ENCODE measurements at places on chromosomes 13 and 19.

DNA sequence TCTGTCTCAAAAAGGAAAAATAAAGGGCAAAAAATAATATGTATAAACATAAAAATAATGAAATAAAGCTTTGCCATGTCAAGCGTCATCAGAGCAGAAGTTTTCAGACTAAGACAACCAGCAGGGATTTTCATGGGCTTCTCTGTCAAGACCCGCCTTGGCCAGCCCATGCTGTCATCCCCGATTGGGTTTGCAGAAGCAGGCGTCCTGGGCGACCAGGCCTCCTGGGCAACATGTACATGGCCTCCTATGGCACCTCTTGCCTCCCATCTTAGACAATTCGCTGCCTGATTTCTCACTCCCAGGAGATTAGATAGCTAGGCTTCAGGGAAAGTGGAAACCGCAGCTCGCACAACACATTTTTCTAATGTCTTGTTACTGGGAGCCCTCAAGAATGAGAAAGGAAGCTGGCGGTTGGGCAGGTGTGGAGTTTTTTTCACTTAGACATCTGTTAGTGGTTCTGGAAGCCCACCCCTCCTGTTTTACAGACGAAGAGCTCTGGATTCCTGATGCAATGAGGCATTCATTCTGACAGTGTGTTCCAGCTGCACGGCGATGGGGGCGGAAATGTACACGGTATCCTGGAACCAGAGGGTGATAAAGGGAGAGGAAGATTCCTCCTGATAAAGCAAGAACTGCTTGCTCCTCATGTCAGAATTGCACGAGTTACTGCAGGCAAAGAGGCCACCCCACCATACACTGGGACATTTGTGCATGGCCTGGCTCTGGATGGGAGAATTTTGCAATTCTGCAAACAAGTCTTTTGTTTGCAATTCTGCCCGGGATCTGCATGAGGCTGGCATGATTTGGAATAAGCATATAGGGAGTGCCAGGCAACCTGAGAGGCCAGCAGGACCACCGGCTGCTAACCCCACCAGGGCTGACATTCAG is 47.4 kb upstream of the KATNAL1 start:
- peak; percentile 49 for DNase-seq

DNA sequence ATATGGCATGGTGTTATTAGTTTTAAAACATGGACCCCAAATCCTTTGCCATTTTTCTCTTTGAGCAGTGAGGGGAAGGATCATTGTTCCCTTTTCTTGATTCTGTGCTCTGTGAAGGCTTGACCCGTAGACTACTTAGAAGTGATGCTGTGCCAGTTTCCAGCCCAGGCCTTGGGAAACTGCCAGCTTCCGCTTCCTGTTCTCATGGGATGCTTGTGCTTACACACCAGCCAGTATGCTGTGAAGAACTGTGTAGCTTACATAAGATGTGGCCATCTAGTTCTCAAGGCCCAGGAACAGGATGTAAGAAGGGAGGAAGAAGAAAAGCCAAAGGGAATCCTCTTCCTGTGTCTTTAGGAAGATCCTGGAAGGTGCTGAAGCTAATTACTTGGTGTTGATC is 180.9 kb downstream of the PCCA start:
- DNase-seq: no peak

GRCh38 chr19:48283908-48284307 is 14.0 kb downstream of the ZNF114 start:
- DNase-seq: no peak

GRCh38 chr19:44611812-44612295 is 1.5 kb upstream of the IGSF23 start:
- DNase-seq: no peak

DNA sequence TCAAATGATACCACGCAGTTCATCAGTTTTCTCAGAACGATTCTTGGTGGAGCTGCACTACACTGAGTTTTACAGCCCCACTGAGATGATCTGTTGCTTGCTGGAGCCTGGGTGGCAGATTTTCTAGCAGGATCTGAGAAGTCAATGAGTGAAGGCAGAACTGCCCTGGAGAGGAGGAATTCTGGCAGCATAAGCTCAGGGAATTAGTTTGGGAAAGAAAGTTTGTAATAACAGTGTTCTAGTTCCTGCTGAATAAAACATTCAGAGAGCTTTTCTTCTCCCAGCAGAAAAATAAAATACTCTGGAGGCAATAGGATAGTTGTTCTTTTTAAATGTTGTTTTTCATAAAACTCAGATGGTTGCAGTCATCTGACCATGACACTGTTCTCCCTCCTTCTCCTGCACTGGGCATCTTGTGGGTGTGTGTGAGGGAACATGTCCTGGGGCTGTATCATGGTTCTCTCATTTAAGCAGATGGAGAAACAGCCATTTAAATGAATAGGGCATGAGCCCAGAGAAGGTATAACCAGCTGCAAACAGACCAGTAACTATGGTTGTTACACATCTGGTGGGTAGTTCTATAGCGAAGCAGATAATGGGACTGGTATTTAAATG is 29.6 kb downstream of the OLFM4 start:
- no peak for DNase-seq

All from SK-N-DZ (cell line).